EH (cell line): ENCODE measurements at places on chromosomes 11 and 22.
A peak's percentile ranks its signal among the peaks of the same experiment; 100 is the strongest.

- no peak for DNase-seq
Measured at GRCh38 chr11:91927448-91927847, 297.2 kb upstream of the FAT3 start.

- DNase-seq: peak; percentile 80
Measured at GRCh38 chr22:21041937-21042336, 3.8 kb upstream of the LRRC74B start.

DNA sequence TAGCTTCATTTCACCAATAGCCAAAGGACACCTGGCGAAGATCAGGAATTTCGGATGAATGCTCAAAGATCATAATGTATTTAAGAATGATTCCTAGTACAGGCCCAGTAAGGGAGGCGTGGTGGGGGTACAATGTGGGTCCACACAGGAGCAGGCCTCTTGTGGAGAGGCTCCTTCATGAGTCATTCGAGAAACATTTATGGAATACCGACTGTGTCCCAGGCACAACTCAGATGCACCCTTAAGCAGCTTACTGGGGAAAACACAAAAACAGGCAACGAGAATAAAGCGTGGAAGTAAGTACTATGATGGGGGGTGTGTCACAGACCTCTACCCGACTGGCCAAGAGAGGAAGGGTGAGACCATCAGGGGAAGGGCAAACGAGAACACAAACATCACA, 44.5 kb downstream of the SMCO4 start:
- peak; percentile 84 for DNase-seq

- no peak for DNase-seq
Measured at GRCh38 chr11:116457336-116458007, 315.3 kb downstream of the BUD13 start.

- no peak for DNase-seq
Measured at GRCh38 chr11:14612694-14613093, 30.9 kb upstream of the PDE3B start.

DNA sequence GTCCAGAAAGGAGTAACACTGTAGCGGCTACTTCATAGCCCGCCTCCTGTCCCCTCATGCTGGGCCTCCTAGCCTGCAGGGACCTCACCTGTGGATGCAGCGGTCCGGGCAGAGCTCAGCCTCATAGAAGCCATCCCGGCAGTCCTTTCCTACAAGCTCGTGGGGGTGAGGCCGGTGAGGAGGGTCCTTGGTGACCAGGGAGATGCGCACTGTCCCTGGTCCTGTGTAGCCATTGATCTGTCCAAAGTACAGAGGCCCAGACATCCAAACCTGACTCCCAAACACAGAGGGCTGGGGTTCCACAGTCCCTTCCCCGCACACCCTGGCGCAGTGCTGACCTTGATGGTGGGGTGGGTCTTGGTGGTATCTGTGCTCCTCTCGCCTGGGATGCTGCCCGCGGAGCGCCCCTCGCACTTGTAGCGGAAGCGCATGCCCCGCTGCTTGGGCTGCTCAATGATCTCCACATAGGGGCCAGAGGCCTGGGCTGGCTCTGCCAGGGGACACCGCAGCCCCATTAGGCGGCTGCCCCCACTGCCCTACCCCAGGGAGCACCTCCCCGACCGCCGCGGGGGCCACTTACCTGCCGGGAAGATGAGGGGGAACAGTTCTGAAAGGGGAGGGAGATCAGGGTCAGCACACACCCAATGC, 993 bp downstream of the RELA start:
- DNase-seq: no peak

DNA sequence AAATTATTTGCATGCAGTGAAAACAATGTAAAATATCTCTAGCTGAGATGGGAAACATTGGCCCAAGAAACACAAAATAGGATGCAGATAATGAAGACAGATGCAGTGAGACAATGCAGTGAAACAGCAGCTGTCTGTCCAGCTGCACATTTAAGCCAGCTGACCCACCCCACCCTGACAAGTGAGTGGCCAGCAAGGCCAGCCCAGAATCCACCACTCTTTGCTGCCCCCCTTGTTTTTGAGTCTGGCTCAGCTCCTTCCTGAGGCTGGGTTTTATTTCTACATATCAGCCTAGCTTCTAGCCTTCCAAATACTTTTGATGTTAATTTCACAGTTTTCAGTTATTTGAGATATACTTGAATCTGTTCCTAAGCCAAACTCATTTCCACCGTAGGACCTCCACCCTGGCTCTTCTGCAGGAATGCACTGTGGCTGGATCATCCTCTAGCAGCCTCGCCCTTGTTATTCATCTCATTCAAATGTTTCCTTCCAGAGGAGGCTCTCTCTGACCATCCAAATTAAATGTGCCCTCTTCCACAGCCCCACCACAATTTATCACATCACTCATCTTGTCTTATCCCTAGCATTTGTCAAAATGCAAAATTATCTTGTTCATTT, 154.1 kb upstream of the POU2AF2 start:
- no peak for DNase-seq

DNA sequence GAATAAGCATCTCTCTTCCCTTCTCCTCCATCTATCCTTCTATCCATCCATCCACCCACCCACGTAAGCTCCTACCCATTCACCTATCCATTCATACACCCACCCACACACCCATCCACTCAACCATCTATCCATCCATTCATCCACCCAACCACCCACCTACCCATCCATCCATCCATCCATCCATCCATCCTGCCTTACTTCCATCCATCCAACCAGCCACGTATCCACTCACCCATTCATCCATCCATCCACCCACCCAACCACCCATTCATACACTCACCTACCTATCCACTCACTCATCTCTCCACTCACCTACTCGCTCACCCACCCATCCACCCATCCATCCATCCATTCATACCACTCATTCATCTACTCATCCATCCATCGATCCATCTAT, 13.2 kb downstream of the TNNT3 start:
- DNase-seq: no peak

DNA sequence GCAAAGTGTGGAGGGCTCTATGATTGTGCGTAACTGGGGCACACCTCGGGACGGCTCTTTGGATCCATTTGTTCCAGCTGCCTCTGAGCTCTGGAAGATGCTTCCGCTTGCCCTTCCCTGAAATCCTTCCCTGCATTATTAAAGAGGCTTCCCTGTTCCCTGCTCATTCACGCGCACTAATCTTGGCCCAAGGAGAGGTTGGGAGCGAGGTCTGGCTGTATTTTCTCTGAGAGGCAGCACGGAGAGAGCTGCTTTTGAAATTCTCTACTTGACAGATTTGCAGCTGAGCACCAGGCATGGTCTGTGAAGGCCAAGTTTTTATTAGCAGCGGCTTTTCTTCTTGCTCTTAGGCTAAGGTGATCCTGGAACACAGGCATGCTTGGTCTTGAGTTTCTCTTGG, 94.8 kb upstream of the NTM start:
- DNase-seq: no peak

- DNase-seq: peak; percentile 4
Measured at GRCh38 chr11:115760461-115761320, 256.5 kb upstream of the CADM1 start.

DNA sequence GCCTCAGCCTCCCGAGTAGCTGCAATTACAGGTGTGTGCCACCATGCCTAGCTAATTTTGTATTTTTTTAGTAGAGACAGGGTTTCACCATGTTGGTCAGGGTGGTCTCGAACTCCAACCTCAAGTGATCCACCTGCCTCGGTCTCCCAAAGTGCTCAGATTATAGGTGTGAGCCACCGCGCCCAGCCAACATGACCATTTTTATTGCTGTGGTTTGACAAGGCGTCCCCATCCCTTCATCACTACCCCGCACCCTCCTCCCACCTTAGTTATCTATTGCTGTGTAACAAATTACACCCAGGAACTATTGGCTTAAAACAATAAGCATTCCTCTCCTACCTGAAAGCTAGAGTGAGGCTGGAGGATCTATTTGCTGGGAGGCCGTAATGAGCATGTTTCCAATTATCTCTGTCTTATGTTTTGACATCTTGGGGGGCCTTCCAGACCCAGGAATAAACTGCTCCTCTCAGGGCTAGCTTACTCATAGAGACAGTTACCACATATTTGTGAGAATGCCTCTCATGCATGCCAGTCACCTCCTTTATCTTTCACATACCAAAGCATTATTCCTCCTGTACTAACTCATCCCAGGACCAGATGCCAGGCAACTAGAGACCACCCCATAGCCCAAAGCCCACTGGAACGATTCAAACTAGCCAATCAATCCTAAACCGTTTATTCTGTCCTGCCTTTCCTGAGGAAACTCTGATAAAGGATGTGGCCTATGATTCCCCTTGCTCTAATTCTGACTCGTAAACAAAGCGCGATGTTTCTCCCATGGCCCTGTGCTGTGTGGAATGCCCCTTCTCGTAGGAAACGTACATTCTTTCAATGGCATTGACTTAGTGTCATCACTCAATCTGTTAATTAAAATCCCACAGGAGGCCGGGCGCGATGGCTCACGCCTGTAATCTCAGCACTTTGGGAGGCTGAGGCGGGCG, 19.4 kb downstream of the SNU13 start:
- peak; percentile 95 for DNase-seq

GRCh38 chr11:33040033-33040861, 875 bp downstream of the TCP11L1 start:
- DNase-seq: peak; percentile 27

- DNase-seq: peak; percentile 100
Measured at GRCh38 chr11:126992065-126992803, 8.3 kb downstream of the KIRREL3 start.

- peak; percentile 9 for DNase-seq
Measured at GRCh38 chr11:28592141-28592540, 484.0 kb downstream of the METTL15 start.

- no peak for DNase-seq
Measured at GRCh38 chr11:77049026-77049425, 14.8 kb downstream of the B3GNT6 start.

DNA sequence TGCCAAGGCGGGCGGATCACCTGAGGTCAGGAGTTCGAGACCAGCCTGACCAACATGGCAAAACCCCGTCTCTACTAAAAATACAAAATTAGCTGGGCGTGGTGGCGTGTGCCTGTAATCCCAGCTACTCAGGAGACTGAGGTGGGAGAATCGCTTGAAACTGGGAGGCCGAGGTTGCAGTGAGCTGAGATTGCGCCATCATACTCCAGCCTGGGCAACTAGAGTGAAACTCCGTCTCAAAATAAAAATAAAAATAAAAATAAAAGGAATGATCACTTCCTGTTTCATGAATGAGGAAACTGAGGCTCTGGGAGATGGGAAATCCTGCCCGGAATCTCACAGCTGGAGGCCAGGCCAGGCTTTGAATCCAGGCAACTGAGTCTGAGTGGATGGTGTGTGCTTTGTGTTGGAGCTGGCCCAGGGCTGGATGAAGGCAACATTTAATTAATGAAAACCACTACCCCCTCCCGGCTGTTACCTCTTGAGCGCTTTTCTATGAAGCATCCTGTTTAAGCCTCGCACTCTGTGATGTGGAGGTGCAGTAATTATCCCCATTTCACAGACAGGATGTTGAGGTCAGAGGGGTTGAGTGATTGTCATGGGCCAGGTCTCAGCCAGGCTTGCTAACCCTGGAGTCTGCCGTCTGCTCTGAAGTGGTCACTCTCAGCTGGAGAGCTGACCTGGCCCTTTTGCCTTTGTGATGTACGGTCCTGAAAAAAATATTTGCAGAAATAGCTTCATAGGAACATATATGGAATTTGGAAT, 27.8 kb downstream of the LRP5 start:
- no peak for DNase-seq

DNA sequence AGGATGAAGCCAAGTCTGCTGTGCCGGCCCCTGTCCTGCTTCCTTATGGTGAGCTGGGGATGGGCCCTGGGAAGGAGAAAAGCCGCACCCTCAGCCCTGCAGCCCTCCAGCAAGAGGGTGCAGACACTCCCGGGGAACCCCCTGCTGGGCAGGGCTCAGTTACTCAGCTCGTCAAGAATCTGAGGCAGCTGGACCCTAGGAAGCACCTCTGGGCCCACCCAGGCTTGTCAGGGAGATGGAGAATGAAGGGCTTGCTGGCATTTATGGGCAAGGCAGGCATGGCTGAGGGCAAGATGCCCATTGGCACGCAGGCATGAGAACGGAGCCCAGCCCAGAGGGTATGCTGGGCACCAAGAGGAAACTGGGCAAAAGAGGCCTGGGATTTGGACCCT, 12.9 kb downstream of the RELT start:
- DNase-seq: peak; percentile 48

DNA sequence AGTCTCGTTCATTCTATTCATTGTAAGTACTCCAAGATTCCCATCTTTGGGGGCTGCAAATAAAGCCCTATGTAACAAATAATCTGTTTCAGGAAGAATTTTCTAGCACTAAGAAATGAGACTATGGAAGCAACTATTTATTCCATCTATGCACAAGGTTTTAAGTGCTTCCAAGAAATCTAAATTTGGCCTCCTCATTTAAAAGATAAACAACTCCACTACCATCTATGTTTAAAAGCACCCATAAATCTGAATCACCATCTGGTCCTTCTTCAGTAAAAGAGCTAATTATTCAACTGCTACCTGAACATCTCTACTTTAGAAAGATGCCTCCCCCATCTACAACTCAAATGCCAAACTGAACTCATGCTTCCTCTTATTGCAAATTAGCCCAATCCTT, 547.3 kb upstream of the LRRC4C start:
- DNase-seq: no peak

GRCh38 chr11:14318581-14318981, 40.4 kb downstream of the RRAS2 start:
- peak; percentile 43 for DNase-seq

- DNase-seq: no peak
Measured at GRCh38 chr11:71998649-71999310, at the start of gene IL18BP. IL18BP (plus strand) TSS chr11:71998909; CDS start chr11:71999985, 1,076 bp downstream.

GRCh38 chr22:48867891-48868290, 959.8 kb downstream of the BRD1 start:
- no peak for DNase-seq

DNA sequence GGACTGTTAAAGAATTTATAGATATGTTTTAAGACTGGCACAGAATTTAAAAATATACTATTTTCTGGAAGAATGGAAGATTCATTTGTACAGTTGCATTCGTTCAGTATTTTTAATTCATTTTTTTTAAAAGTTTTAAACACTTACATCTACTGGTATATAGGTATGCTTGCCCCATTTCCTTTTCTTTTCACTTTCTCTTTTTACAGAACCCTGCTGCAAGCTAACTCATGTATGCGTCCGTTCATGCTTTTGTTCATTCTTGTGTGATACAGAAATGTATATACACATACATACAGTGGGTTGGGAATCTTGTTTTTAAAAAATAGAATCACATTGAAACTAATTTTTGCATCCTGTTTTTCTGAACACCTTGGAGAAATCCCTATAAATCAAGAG, 31.0 kb downstream of the PACS1 start:
- DNase-seq: no peak

GRCh38 chr22:50363166-50363802, 20.2 kb downstream of the PPP6R2 start:
- DNase-seq: no peak

DNA sequence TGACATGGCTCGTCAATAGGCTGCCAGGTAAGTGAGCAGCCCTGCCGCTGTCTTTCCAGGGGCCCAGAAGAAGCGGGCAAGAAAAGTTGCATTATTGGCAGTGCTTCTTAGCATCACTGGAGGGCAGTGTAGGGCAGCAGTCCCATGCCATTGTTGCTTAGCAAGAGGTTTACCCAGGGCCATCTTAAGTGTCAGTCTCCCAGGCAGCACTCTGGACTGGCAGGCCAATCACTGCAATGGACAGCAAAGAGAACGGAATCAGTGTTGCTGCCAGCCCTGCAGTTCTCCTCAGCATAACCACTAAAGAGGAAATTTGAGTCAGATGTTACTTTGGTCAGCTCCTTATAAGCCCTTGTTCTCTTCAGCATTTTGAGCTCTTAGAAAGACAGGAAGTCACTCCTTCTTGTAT, 13.4 kb upstream of the GRK2 start:
- peak; percentile 69 for DNase-seq

- DNase-seq: no peak
Measured at GRCh38 chr22:27130906-27131305, 473.5 kb downstream of the MIAT start.

GRCh38 chr11:130813196-130813595, 103.1 kb downstream of the SNX19 start:
- DNase-seq: no peak
